NCI-H82 (cell line): ENCODE measurements at places on chromosomes 1 and 21.

- DNase-seq: no peak
Observed at GRCh38 chr21:15164678-15165303, 100.0 kb upstream of the NRIP1 start.

- no peak for DNase-seq
Observed at GRCh38 chr1:241034203-241034936, 322.6 kb downstream of the RGS7 start.

DNA sequence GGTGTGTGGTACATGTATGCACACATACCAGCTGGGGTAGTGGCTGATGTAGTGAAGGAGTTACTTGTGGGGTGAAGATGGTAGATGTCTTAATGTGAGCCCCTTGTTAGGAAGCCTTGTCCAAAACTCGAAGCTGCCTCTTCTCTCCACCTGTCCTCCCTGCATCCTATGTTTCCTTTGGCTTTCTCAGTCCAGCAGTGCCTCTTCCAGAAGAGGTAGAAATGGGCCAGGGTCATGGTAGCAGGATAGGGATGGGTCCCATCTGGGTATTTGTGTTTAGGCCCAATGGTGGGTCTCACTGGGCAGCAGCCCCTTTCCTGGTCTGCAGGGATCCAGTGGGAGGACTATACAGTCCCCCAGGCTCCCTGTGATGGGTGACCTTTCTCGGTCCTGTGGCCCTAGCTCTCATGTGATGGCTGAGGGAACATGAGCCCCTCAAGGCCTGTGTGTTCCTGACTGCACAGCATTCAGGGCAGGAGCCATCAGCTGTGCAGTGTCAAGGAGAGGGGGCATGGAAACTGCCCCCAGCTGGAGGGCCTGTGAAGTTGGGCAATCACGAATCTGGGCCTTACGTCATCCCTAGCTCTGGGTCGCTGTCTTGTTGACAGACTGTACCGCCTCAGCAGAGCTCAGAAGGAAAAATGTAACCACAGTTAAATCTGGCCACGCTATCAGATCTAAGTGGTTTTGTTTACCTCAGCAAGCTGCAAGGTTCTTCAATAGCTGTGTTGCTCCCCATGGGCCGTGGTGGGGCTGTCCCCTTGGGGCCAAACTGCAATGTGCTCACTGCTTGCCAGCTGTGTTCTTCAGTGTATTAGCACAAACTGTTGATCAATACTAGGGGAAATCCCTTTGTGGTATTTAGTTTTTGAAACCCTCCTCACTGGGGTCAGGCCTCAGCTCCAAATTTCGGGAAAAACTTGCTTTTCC is 82.7 kb downstream of the NOS1AP start:
- DNase-seq: no peak

DNA sequence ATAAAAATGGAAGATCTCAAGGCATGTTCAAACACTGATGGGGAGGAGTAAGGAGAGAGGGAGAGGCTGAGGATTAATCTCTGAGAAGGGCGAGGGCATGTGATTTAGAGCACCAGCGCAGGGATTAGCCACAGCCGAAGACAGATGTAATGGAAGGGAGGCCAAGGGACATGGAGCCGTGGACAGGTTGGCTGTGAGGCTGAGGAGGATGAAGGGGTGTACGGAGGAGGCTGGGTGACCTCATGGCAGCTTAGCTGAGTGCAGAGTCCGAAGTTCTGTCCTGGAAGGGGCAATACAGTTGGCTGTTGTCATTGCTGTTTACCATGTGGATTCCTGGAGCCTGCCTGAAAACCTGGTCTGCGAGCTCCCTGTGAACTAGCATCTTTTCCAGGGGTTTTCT is 342.8 kb downstream of the RPS6KC1 start:
- DNase-seq: peak; percentile 83

DNA sequence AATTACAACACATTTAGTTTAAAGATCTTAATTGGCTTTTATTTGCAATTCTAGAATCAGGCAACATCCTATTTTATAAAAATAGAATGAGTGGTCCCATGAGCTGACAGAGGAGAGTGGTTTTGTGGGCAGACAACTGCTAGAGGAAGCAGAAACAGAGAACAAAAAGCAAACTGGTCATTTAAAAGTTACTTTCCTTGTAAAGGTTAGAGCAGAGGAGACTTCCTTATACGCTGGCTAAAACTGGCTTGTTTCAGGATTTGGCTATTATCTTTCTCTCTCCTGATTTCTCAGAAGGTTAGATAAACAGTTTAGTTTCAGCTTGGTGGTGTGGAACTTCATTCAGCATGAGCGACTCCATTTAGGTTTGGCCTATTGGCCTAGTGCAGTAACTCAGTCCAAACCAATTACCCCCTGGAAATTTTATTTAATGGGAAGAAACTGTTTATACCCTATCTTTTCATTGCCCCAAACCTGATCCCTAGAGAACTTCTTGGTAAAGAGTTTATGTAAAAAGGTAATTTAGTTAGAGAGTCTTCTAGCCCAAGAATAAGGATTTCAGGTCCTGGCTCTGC is 32.2 kb upstream of the IL20 start:
- no peak for DNase-seq

- no peak for DNase-seq
Observed at GRCh38 chr1:6485168-6486101, 6.0 kb downstream of the PLEKHG5 start.

GRCh38 chr1:5265438-5266075 is 611.1 kb downstream of the AJAP1 start:
- DNase-seq: no peak

- DNase-seq: peak; percentile 24
Observed at GRCh38 chr1:30318413-30318812, 405.0 kb downstream of the MATN1 start.

DNA sequence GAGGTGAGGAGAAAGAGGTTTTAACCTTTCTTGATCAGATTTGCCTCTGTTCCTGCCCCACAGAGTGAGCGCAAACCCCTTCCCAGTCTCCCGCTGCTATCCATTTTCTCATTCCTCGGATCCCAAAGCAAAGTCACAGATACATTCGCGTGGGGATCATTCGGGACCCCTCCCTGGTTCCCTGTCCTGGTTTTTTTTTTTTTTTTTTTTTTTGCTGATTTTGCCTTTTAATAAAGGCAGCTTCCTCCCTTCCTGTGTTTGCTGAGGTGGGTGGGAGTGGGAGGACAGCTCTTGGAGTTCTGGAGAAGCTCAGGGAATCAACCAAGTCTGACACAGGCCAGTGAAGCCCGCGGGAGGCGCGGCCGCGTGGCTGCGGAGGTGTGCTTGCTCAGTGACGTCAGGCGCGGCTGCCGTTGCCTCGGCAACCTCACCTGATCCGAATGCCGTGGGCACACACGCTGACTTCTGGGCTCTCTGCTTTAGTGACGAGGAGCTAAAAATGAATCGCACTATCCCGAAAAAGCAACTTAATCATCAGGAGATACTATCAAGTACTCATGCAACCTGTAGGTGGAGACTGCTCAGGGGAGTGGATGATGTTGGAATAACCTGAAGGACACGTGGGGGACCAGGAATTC is 106.4 kb downstream of the TBX19 start:
- DNase-seq: no peak

- DNase-seq: no peak
Observed at GRCh38 chr1:223551610-223552009, 113.9 kb downstream of the CAPN8 start.

GRCh38 chr1:119225831-119226230 is 85.4 kb upstream of the WARS2 start:
- DNase-seq: peak; percentile 8

- no peak for DNase-seq
Observed at GRCh38 chr1:237040823-237041222, 1.2 kb upstream of the RYR2 start.

DNA sequence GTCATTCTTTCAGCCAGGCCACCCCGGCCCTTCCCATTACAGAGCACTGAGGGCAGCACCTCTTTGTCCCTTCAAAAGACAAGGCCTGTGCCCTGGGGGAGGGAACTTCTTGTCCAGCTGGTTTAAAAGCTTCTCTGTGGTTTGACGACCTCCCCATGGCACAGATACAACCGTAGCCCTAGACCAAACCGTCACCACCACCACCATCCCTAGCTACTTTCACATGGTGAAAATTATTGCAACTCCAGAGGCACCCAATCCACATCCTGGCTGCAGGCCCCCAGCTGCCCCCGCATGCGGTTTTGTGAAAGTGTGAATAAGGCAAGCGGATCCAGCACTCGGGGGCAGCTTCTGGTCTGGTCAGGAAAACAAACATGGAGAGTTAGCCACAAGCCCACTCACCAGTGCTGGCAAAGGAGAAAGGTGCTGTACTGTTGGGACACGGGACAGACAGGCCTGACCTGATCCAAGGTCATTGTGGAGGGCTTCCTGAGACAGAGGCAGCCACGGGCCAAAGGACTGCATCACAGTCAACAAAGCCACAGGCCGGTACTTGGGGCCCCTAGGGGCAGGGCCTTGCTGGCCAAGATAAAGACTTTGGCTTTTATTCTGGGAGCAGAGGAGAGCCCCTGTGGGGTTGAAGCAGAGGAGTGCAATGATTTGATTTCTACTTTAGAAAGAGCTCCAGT is 31.2 kb downstream of the CDCA8 start:
- no peak for DNase-seq

DNA sequence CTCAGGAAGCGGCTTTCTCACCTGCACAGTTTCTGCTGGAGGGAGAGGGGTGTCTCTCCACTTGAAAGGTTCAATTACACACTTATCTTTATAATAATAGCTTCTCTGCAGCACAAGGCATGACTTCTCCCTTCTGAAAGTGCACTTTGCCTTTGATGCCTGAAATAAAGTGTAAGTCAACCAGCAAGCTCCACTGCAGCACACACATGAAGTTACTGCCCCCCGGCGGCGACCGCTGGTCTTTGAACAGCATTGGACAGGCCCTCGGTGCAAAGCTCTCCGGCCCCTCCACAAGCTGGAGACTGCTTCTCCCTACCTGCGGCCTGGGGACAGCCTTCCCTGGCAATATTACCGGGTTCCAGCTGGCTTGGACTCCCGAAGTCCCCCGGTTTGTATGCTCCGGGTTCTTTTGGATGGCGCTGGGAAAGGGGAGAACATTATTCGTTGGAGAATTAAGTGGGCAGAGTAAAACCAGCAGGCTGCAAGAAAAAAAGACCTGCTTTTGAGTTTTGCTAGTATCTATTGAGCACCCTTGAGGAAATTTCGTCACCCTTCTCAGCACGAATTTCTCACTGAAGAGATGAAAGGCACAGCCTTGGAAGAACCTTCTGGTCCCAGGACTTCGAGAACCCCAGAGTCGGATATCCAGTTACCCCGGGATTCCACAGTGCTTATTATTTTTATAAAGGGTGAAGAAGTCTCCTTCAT is 11.8 kb downstream of the RCAN1 start:
- DNase-seq: peak; percentile 76

- no peak for DNase-seq
Observed at GRCh38 chr1:96565546-96565945, 156.0 kb upstream of the PTBP2 start.

DNA sequence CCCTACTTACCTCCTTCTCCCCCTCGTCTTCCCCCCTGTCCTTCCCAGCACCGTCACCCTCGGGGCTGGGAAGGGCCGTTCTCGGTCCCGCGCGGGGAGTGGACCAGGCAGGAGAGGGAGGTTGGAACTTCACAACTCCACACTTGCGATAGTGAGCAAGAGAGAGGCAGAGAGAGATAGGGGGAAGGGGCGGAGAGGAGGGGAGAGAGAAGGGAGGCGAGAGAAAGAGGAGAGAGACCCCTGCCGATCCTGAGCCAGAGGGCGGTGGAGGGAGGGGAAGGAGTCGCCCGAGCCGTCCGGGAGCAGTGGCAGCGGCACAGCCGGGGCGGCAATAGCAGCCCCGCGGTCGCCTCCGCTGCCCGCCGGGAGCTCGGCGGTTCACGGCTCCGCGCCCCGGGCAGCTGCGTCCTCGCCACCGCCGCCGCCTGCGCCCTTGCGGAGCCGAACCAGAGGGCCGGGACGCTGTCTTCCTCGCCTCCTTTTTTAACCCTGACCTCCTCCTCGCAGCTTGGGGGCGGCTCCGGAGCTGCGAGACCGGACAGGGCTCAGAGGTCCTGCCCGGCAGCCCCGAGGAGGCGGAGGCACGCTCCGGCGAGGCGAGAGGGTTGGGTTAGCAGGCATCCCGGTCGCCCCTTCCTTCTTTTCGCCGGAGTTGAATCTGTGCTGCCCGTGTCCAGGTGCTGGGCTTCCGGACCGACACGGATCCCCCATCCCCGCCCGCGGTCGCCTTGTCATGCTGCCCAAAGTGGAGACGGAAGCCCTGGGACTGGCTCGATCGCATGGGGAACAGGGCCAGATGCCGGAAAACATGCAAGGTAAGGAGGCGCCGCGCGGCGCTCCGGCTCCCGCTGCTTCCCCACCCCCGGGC is 11.7 kb downstream of the NR5A2 start:
- DNase-seq: peak; percentile 18

- DNase-seq: peak; percentile 65
Observed at GRCh38 chr1:15994590-15995351, 9.3 kb upstream of the SRARP start.

DNA sequence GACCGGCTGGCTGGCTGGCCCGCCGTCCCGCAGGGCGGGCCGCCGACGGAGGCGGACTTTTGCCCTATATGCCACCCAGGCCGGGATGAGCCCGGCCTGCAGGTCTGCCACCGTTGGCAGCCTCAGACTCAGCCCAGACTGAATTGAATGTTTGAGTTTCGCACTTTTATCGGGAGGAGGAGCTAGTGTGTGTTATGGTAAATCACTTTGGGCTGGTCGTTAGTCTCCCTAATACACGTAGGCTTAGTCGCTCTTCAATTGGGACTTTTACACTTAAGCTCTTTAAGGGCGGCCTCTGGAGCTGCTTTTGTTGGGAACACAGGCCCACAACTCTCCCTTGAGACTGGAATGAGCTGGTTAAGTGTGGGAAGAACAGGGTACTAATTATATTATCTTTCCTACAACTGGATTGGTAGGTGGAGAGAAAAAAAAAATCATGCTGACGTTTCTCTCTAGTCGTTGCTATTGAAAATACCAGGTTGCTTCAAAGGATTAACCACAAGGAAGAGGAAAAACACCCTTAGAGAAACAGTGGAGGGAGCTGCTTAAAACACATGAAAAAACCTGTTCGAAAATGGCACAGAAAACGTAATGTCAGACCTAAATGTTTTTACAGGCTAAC is 1.4 kb upstream of the IRF2BP2 start:
- DNase-seq: peak; percentile 100

GRCh38 chr21:43639470-43640353 is 19.6 kb downstream of the HSF2BP start:
- no peak for DNase-seq

DNA sequence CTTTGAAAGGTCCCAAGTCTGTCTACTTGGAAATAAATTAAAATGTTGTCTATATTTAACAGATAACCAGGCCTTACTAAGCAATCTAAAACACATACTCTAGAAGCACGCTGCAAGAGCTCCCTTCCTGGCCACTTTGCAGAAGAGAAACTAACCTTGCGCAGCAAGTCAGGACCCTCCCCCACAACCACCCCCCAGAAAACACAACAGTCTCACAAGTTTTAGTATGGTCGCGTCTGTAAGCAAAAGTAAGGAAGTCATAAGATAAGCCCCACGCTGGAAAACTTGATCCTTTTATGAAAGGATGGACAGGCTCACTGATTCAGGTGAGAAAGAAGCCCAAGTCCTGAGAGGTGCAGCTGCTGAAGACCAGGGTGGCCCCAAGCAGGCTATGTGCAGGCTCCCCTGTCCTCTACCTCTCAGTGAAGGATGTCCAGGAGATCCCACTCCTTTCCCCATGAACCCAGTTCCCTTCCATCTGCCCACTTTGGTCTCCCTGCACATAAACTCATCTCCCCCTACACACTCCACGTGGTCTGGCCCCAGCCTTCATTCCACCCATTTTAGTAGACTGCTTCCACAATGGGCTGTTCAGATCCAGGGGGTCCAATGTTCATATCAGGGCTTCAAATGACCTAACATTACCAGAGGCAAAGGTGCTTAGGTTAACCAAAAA is 23.8 kb downstream of the HIVEP3 start:
- no peak for DNase-seq
